Lower lobe of right lung (tissue), 2 donors: ENCODE measurements at places on chromosomes 16 and 17.

GRCh38 chr17:61309362-61310256 lies 90.0 kb upstream of the TBX2 start:
- no peak for DNase-seq

GRCh38 chr16:57305159-57305811 lies 20.8 kb upstream of the PLLP start:
- DNase-seq, result no peak

- DNase-seq, result no peak
These were observed 76.3 kb upstream of the WSB1 start for GRCh38 chr17:27217631-27218030.

DNA sequence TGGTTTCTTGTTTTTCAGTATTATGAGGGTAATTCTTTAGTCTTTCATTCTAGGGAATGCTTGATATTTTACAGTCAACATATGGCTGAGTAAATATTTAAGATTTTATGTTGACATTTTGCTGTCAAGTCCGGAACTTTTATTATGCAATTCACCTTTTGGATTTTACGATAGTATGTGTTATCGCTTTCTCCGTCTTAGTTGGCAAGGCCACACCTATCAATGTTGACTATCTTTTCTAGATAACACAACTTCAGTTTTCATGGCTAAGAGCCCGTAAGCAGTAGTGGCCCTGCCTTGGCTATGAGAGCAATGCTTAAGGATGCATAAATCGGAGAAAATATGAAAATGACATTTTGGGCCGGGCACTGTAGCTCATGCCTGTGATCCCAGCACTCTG lies 39.5 kb upstream of the CDH13 start:
- DNase-seq, result no peak

DNA sequence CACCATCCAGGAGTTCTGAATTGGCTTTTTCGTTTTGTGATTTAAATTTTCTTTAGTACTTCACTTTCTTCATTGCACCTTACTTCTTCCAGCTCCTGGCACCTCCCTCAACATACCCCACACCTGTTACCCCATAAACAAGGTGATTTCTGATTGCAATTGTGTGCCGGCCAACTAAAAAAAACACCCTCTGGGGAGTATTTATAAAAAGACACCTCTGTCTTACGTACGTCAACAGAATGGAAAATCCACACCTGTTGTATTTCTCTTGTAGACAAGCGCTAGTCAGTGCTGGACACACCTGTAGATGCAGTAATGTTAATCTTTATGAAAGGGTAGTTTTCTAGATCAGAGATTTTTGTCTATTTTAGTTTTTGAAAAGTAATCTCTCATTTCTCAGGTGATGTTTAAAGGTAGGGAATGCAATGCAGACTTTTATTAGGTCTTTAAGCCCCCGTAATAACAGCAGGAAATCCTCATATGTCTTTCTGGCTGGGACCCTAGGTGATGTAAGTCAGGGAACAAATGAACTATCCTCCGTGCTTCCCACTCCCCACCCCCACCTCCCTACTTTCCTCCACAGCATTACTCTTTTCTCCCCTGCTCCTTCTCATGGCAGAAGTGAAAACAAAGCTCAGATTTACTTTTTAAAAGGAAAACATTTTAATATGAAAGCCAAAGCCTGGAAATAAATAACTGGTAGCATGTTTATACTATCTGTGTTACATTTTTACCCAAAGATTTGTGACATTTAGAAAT lies 4.2 kb downstream of the MSI2 start:
- DNase-seq, result no peak

- DNase-seq, result no peak
These were observed 44.8 kb downstream of the METTL16 start for GRCh38 chr17:2466931-2467330.

- no peak for DNase-seq
These were observed 79.0 kb downstream of the C16orf78 start for GRCh38 chr16:49452578-49452977.

DNA sequence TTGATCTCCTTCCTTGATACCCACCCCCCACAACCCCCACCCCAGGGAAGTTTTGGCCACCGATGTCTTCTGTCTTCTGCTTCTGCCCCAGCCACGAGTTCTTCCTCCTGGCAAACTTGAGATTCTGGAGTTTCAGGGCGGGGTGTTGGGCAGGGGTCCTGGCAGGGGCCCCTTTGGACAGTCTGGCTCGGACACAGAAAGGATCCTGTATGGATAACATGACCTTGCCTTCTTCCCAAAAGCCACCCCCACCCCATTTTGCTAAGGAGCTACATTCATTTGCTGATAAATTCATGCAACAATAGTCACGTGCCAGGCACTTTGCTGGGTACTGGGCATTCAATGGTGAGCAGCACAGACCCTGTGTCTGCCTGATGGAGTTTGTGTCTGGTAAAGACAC lies 5.9 kb upstream of the COL1A1 start:
- DNase-seq, result no peak

DNA sequence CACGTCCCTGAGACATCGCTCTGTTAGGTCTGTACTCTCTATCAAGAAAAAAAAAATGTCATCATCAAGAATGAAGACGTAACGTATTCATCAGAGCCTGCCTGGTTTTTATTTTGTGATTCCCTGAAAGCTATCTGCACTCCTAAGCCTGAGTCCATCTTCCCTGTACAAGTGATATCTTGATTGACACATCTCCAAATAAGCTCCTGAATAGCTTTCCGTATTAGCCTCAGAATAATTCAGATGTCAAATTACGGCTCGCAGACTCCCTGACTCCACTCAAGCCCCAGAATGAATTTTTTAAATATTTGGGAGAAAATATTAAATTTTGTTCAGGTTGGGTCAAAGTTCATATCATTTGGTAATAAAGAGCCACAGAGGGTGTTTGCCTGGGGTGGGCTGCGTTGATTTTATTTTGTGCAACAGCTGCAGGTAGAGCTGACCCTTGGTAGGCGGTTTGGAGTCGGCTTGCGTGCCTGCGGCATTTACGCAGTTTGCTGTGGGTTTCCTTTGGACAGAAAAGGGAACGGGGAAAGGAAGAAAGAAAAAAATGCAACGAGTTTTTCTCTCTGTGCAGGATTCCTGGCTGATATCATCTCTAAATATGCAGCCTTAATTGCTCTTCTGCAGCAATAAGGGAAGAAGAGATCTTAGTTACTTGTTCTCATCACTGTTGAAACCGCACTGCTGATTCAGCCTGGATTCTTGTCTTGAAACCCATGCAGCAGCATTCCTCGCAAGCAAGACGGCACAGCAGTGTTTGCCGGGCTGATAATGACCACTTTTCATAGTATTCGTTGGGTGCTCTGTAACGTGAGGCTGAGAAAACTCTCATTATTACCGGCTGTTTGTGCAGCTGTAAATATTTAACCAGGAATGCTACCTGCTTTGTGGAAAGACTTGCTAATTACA lies 114.7 kb downstream of the IRX3 start:
- DNase-seq, result no peak

DNA sequence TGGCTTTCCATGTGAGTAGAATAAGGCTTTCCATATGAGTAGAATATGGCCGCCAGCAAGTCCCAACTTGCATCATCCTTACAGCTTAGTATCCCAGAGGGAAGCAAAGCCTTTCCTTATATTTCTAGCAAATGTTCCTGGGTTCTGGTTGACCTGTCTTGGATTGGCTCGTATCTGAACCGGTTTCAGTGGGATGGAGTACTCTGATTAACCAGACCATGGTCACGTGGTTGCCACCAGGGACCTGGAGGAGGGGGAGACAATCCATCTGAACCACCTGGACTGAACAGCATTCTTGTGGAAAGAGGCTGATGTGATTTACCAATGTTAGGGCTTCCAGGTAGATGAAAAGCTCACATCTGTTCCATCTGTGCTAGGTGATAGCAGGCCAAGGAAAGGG lies 89.0 kb downstream of the SHISA6 start:
- DNase-seq, result no peak

DNA sequence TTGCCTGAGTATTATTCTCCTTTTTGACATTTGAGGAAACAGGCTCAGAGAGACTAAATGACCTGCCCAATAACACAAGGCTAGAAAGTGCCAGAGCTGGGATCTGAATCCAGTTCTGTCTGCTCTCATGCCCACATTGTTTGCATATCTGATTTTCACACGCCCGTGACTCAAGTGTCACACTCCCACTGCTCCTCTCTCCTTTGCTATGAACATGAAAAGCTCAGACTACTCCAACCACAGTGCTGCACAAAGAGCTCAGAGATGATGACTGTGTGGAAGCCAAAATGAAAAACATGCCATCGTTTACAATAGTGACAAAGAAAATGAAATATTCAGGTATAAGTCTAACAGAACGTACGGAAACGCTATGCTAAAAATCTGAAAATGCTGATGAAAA lies 107.9 kb downstream of the SMG6 start:
- no peak for DNase-seq

DNA sequence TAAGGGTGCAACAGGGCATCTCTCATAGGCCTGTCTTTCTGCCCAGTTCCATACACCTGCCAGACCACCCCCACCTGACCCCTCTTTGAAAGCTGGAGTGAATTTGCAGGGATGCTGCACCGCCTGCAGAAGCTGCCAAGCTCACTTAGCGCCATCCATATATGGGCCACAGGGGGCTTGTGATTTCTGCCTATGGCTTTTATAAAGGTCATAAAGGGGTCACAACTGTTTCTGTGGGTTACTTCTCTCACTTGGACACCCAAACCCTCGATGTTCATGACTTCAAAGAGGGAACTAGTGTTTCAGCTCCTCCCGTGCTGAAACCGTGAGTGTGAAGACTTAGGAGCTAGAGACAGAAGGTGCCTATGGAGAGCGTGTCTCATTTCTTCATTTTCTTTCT lies 23.9 kb upstream of the MEAK7 start:
- DNase-seq, result no peak

GRCh38 chr16:56399486-56399885 lies 25.9 kb downstream of the AMFR start:
- no peak for DNase-seq

DNA sequence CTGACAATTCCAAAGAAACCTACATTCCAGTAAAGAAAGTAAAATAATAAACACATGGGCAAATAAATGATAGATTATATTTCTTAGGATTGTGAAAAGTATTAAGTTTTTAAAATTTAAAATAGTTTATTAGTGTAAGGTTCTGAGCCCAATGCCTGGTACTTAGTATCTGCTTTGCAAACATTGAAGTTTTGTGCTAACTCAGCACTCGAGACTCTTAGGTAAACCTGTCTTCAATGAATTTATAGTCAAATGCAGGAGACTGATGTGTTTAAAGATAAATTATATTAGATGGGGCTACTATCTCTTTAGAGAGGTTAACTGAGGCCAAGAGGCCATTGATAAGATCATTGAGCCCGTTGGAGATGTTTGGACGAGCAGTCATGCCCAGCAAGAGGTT lies 138.3 kb upstream of the SALL1 start:
- DNase-seq, result no peak
